ENCODE measurements at places on chromosomes 6 and 20.

- DNase-seq, result no peak
These were observed 37.8 kb upstream of the TFB1M start for GRCh38 chr6:155352130-155352420.

GRCh38 chr6:144997996-144998395 is 712.9 kb downstream of the UTRN start:
- DNase-seq, result no peak

GRCh38 chr20:37619496-37619895 is 74.3 kb upstream of the CTNNBL1 start:
- no peak for DNase-seq

GRCh38 chr20:62050166-62051120 is 15.2 kb downstream of the TAF4 start:
- no peak for DNase-seq

- DNase-seq, result no peak
These were observed 726 bp upstream of the EMILIN3 start for GRCh38 chr20:41367393-41367695.

DNA sequence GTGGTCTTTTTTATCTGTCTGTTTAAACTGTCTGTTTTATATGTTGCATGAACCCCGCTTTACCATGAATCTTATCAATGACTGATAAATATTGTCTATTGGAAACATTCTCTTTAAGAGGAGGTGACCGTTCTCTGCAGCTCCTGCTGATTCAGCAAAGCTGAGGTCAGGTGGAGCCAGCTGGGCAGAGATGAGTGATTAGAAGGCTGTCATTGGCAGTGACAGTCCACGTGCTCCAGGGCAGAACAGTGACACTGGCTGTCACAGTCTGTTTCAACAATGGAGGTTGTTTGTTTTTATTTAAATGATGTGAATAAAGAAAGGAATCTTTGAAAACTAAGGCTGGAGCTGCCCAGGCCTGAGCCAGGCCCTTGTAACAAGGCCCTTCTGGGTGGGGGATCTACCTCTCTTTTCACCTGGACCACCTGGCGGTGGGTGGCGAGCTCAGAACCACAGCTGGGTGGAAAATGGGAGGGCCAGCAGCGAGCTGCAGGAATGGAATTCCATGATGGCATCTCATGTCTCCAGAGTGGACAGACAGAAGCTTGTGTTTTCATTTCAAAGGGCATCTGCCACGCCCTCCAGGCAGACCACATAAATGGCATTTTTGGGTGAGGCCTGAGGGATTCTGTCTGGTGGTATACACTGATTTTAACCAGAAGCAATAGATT is 12.6 kb downstream of the SYNJ2 start:
- no peak for DNase-seq

DNA sequence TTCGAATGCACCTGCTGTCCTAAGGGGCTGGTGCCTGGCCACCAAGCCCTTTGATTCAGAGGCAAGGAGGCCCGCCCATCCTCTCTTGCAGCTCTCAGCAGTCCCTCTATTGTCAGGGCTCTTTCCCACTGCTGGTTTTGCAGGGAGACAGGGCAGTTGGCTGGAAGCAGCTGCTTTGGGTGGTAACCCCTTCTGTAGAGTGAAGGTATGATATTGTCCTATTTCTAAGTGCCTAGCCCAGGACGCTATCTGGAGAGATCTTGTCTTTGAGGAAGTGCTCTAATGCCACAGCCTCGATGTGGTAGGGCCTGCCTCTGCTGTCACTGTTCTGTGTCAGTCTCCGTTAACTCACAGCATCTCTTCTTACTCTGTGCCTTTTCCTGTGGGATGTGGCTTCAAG is 5.6 kb downstream of the PLCG1 start:
- no peak for DNase-seq

DNA sequence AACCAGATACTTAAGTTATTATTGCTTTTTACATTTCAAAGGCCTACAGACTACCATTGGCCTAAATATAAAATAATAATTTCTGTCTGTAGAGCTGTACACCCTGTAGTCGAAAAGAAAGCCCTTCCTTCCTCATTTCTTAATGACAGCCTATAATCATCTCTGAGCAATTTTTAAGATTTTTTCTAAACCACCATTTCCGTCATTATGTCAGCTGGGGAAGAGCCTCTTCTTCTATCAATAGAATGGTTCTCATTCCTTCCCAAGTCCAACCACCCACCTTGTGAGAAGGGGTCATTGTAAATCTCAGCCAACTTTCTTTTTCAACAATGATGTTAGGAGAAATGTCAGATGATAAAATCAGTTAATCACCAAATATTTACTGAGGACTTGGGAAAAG is 91.8 kb downstream of the PLEKHG1 start:
- DNase-seq, result no peak

DNA sequence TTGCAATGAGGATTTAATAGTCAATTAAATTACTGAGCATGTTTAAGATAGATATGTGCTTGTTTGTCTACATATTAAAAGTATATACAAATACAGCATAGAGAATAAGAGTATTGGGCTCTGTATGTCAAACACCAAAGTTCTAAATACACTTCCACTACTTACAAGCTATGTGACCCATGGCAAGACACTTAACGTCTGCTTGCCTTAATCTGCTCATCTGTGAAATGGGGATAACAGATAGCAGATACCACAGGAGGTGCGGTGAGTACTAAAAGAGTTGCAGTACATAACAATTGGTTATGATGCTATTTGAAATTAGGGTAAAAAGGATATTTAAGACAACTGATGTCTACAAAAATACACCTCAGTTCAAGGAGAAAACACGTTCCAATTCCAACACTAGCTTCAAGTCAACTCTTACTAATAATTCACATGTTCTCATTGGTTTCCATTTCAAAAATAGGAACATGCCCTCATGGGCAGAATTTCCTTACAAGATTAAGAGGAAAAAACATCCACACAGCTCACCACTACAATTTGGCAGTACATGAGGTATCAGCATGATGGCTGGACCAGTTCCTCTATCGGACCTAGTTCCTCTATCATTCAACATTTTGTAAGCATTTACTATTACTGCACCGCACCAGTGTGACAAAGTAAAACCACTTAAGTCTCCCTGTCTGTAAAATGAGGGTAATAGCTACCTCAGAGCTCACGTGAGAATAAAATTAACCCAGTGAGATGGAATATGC is 101.1 kb downstream of the SMLR1 start:
- no peak for DNase-seq

GRCh38 chr6:89500611-89501010 is 67.7 kb downstream of the ANKRD6 start:
- no peak for DNase-seq

DNA sequence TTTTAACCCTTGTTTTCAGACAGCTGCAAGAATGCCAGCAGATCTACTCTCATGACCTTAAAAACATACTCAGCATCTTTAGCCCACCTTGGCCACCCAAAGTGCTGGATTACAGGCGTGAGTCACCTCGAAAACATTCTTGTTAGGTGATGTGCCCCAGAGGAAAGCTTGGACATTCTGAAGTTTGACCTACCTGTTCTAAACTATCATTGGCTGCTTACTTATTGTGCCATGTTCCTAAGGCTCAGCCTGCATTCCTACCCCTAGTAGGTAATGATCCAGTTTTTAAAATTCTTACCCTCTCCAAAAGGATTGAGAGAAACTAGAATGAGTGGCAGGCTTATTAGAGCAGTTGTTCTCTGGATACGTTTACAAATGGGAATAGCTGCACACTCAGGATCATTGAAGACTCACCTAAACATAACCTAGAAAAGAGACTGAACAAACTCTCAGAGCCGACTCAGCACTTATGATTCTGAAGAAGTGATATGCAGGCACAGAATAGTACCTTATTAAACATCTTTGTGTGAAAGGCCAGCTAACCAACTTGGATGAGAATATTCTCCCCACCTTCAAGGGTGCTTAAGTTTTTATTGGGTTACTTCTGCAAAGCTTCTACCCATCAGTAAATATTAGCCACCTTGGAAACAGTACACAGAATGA is 362.1 kb downstream of the NRN1 start:
- DNase-seq, result no peak

DNA sequence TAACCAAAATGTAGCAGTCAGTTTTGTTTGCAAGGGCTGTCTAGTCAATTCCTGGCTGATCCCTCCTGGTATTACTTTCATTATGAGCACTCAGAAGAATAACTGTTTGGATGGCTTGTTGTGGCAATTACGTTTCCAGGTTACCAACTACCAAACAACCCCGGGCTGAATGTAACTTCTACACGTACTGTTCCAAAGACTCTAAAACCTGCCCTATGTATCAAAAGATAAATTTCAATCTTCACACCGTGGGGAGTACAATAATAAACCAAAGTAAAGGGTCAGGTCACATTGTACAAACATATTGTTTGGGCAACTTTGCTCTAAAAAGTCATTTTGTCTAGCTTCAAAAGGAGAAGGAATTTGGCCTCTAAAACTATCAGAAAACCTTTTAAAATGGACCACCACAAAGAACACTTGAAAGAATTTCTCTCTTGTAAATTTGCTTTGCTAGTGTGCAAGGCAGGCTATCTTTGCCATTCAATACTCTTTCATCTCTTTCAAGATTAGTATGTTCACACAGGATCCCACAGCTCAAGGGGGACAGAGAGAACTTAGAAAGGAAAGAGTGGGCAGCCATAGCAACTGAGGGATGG is 27.6 kb downstream of the DCDC2 start:
- DNase-seq, result no peak

- no peak for DNase-seq
These were observed 732.3 kb upstream of the CHD6 start for GRCh38 chr20:42350521-42350920.
